Neuronal stem cell (in vitro differentiated cells): ENCODE measurements at places on chromosomes 1 and 21.

GRCh38 chr1:54474310-54475251 lies 68.4 kb upstream of the SSBP3 start:
- DNase-seq: no peak

DNA sequence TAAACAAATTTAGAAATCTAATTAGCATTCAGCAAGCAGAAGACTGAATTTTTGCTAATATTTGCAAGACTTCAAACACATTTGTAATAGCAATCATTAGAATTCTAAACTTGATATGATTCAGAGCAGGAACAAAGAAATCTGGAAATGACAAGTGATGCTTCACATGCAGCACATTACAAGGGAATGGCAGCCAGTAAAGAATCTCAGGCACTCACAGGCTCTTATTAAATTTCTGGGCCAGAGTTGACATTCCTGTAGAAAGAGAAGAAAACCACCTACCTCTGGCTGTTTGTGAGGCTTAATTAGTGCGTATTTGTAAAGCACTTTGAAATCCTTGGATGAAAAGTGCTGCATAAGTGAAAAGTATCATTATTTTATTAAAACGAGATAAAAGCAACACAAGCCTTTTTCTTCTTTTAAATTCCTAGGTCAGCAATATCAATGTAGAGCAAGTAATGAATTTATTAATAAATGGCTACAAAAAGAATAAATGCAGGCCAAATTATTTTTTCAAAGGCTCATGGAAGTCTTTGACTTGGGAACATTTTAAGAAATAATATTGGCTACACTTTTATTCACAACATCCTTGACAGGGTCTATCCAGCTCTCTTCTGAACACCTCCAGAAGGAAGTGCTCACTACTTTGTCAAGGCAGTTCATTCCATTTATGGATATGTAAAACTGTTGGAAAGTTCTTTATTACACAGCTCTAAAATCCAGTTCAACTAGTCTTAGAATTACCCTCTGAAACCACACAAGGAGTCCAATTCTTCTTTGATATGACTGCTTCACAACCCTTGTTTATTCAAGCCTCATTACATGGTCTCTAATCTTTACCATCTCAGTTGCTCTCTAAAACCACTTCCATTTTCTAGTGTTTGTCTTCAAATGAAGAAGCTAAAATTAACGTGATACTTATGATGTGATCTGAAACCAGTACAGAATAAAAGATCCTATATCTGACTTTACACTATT lies 32.1 kb upstream of the SCYL3 start:
- DNase-seq: peak; percentile 9

GRCh38 chr1:104196136-104196535 lies 446.4 kb downstream of the AMY1C start:
- no peak for DNase-seq

DNA sequence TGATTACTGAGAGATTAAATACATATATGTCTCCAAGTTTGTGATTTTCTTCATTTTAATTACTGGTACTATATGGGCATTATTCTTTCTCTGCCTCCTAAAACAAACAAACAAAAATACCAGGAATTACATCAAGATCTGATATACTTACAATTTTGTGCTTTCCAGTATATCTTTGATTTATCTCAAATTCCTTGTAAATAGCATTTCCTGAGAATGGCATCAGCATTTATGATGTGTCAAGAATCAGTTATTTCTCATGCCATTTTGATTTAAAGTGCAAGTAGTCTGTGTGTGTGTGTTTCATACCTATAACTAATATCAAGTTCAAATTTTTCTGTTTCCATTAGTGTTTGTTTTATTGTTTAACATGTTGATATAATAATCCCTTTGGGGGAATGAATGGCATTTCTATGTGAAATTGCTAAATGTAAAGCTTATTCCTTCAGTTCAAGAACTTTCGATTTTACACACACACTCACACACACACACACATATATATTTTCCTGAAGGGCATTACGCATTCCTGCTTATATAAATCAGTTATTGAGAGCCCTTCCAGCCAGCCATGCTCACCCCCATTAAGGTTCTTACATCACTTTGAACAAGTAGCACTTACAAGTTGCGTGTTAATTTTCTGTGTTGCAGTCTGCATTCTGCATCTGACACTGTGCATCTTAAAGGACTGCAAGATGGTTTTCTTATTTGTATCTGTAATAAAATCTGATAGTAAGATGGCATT lies 102.7 kb downstream of the NEK7 start:
- no peak for DNase-seq

- DNase-seq: no peak
Measured at GRCh38 chr1:229146647-229147046, 124.3 kb upstream of the RAB4A start.

GRCh38 chr1:10960411-10961299 lies 51.8 kb upstream of the TARDBP start:
- DNase-seq: peak; percentile 83

DNA sequence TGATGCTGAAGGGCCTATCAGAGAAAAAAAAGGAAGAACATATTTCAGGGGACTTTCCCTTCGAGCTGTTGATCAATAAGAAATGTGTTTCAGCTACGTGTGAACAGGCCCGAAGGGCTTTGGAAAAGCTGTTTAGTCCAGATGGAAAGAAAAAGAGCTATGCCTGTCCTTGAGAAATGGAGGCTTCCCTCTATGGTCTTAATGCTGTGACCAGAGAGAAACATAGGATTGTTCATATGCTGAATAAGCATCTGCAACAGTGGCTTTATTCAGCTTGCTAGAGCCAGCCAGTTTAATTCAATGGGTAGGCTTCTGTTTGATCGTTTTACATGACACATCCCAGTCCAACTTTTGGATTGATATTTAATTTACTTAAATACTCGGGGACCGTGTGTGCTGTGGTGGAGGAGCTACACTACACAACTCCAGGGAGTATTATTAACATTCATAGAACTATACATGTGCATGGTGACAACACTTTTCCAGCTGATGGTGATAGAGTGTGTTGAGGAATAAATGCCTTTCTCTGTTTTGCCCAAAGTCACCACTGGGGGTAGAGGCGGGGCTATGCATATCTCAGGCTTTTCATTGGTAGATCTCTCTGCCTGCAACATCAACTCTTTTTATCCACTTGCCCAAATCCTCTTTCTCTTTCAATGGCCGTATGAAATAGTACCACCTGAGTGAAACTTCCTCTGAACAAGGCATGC lies 106.7 kb upstream of the C8B start:
- DNase-seq: no peak

- DNase-seq: peak; percentile 70
Measured at GRCh38 chr1:71049951-71050598, 2.5 kb upstream of the PTGER3 start.

- no peak for DNase-seq
Measured at GRCh38 chr1:64721576-64722145, 23.2 kb upstream of the RAVER2 start.

- DNase-seq: no peak
Measured at GRCh38 chr21:33067457-33067856, 2.5 kb upstream of the OLIG1 start.
